NCI-H187 treated with DMSO at 0.1 percent for 48 hours (cell line): ENCODE measurements at places on chromosomes 16 and 17.

GRCh38 chr17:16381496-16381820 is 567 bp downstream of the UBB start:
- DNase-seq: no peak

- DNase-seq: no peak
Measured at GRCh38 chr17:19561697-19562318, 28.2 kb downstream of the SLC47A1 start.

GRCh38 chr16:57178196-57178595 is 7.6 kb downstream of the PSME3IP1 start:
- no peak for DNase-seq

- DNase-seq: no peak
Measured at GRCh38 chr16:4385789-4386450, 14.3 kb downstream of the VASN start.

- no peak for DNase-seq
Measured at GRCh38 chr16:1172651-1173050, 19.7 kb downstream of the CACNA1H start.

DNA sequence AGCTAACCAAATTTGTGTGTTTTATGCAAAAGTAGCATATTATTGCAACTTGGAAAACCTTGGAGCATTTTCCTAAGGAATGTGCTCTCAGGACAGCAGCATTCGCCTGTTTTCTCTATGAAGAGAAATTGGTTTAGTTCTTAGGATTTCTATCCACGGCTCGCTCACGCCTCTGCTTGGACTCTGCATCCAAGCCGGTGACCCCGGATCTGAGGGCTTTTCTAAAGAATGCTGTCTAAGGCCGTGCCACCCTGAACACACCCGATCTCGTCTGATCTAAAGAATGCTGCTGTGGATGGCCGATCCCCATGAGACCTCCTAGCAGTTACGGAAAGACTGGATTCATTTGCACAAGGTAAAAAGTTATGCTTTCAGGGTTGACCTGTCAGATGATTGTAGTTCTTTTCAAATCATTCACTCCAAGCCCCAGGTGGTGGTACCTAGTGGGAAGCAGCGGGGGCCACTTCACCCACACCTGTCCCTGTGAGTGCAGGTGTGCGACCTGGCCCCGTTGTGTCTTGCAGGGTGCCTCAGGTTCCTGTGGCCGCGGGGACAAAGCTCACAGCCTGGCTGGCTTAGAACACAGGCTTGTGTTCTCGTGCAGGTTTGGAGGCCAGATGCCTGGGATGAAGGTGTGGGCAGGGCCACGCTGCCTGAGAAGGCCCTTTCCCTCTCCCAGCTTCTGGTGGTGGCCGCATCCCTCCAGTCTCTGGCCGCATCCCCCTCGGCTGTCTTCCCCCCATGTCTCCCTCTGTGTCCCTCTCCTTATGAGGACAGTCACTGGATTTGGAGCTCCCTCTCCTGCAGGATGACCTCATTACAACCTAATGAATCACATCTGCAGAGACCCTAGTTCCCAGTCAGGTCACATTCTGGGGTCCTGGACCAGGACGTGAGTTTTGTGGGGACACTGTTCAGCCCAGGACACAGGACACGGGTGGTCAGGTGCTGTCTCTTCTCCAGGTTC is 71.1 kb downstream of the BANP start:
- no peak for DNase-seq

GRCh38 chr17:60747069-60747808 is 69.6 kb downstream of the BCAS3 start:
- DNase-seq: no peak

DNA sequence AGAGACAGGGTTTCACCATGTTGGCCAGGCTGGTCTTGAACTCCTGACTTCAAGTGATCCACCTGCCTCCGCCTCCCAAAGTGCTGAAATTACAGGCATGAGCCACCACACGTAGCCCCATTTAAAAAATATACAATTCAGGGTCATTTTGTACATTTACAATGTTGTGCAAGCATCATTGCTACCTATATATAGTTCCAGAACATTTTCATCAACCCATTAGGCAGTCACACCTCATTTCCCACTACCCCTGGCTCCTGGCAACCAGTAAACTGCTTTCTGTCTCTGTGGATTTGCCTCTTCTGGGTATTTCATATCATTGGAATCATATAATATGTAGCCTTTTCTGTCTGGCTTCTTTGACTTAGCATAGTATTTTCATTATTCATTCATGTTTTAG is 6.7 kb downstream of the LRRC36 start:
- no peak for DNase-seq

- no peak for DNase-seq
Measured at GRCh38 chr17:13266606-13267005, 248.8 kb upstream of the ELAC2 start.
